ENCODE measurements at places on chromosomes 13 and 19.

GRCh38 chr19:1025960-1026782, at the start of gene CNN2:
TSS of gene CNN2 (plus strand) at chr19:1026608. CDS start at chr19:1026662, 54 bp downstream.
- no peak for DNase-seq

GRCh38 chr13:102487330-102487729, 85.5 kb upstream of the FGF14 start:
- DNase-seq = no peak

DNA sequence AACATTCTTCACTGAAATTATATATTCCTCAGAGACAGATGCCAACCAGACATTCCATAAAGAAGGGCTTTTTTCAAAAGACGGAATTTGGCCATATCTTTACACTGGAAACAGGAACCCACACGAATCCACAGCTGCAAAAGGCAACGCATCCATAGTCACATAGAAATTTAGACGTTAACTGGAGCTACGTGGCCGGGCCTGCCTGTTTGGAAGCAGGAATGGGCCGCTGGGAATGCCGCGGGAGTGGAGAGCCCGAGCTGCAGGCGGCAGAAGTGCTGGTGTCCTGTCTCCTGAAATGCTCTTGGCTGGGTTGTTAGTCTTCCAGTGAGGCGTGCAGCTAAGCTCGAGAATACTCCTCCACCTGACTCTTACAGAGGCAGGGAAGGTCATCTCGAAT, 122.2 kb downstream of the KL start:
- no peak for DNase-seq

DNA sequence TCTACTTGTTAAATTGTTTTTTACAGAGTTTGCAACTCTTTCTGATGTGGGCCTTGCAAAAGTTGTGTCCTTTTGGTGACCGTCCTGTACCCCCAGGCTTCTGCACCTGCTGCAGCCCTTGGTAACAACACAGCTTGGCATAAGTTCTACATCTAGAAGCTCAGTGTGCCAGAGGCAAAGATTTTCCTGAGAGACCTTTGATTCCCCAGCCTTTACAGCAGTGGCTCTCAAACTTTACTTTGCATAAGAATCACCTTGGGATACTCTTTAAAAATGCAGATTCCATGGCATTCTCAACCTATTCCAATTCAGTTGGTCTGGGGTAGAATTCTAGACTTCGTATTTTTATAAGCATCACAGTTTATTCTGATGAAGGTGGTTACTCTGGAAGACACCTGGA, 260.9 kb downstream of the DCT start:
- no peak for DNase-seq

GRCh38 chr19:9972103-9972502, 35.8 kb upstream of the OLFM2 start:
- DNase-seq = no peak

- DNase-seq = no peak
Measured at GRCh38 chr13:75393839-75394520, 88.0 kb downstream of the TBC1D4 start.

- no peak for DNase-seq
Measured at GRCh38 chr19:3586127-3586626, 899 bp downstream of the GIPC3 start.

DNA sequence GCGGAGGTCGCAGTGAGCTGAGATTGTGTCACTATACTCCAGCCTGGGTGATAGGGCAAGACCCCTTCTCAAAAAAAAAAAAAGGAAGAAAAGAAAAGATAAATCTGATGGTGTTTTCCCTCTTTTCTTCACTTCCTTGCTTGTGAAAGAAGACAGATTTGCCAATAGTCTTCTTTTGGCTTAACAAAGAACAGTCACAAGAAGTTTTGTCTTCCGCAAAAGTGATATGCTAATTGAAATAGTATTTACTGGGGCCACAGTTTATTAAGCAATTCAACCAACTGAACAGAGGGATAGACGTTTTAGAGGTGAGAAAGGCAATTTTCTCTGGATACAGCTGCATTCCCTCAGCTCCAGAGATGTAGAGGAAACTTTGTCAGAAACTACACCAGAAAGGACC, 22.9 kb upstream of the PLAUR start:
- no peak for DNase-seq

DNA sequence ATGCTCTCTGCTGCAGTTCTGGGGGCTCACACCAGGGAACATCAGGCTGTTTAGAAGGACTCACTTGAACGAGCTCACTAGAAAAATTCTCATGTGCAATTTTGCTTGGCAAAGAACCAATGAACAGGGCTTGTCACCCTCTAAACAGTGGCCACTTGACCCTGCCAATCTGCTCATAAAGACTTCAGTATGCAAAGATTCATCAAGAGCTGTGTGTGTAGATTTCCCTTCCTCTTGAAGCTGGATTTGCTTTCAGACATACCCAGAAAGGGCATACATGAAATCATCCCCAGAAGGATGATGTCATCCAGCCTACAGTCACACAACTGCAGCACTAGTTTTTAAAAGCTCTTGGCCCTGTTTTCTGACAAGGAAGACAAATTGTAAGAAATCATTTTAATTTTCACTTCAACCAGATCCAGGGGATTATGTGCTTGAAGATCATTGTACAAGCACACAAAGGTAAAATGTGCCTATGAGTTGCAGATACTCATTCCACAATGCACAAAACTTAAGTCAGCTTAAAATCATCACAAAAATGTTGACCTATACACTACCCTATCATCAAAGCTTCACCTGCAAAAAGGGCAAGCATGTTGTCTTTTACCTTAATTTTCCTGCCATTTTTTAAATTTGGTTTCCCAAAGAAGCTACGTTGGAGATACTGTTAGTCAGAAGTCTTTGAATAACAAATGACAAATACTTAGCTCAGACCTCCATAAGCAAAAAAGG, 5.2 kb upstream of the STK24 start:
- no peak for DNase-seq

All from NCI-H2081 treated with DMSO at 0.1 percent for 48 hours (cell line).